ENCODE measurements at places on chromosomes 1 and 21.

GRCh38 chr21:34606621-34607020 lies 8.3 kb downstream of the RCAN1 start:
- no peak for DNase-seq

DNA sequence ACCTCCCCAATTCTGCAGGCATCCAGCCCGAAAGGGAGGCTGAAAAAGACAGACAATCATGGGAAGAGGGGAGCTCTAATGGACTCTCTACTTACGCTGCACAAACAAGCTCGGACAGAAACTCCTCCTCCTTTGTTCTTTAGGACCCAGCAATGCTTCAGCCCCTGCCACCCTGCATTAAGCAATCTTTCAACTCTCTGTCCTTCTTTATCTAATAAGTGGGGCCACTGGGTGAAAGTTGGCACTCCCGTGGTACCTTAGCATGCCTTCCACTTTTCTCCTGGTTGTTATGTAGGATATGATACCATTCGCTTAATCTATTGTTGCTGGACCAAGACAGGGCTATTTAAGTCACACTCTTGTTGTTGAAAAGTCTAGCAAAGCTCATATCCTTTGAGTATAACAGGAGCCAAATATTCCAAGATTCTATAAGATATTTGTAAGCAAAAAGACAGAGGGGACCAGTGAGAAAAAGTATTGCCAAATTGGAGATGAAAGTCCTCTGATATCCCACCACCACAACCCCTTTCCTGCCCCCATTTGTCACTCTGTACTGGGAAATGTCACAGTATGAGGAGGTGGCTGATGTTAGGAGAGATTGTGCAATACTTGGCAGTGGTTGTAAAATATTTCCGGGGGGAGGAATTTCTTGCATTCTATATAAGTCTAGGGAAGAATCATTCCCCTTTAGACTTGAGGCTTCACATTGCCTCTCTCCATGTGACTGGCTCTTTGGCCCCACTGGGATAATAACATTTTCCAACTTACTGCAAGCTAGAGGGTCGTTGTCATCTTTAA lies 137.3 kb upstream of the GJB5 start:
- no peak for DNase-seq

DNA sequence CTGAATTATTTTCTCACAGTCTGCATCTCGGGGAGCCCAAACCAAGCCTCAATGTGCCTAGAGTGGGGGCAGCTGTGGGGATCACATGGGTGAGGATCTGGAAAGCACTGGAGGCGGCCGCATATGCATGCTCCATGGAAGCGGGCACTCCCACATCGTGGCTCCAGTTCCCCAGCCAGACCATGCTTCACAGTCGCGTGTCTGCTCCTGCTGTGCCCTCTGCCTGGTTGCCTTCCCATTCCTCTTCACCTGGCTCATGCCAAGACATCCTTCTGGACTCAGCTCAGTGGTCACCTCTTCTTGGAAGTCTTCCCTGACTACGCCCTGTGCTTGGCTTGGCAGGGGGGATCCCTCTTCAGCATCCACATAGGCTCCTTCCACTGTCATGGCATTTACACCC lies 32.8 kb downstream of the IGSF21 start:
- no peak for DNase-seq

DNA sequence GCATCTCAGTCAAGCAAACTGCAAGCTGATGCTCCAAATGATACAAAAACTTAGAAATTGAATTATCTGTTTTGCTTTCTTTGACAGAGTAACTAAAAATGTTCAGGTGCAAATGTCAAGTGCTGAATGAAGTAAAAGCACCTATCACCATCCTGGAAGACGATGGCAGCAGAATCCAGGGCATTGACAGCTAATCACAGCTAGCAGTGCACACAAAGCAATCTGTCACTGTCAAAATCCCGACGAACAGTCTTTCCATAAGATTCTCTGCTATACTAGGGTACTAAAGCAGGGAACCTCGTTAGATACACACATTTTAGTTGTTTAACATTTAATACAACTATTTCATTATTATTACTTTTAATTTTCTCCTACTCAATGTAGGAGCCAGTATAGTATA lies 233.3 kb downstream of the BRINP3 start:
- DNase-seq: no peak

DNA sequence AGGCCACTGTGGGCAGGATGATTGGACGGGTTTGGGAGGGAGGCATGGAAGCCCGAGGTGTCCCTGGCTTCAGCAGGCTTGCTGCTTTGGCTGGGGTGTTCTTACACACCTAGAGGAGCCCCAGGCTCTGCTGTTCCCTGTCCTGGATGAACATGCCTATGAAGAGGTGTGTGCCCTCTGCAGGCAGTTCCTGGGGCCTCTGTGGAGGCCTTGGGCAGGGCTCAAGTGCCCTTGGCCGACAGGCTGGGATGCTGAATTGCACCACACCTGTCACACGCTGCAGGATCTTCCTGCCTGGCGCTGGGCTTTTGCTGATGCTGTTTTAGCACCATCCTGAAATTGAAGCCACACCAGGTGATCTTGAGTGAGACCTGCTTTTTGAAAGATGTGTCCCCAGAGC lies 415.0 kb upstream of the VAMP3 start:
- no peak for DNase-seq

GRCh38 chr1:238621405-238621804 lies 730.7 kb upstream of the ZP4 start:
- no peak for DNase-seq

- DNase-seq: no peak
Measured at GRCh38 chr1:200351425-200351824, 58.4 kb downstream of the ZNF281 start.

- no peak for DNase-seq
Measured at GRCh38 chr1:67189953-67190352, 23.7 kb downstream of the IL23R start.
